ENCODE measurements at places on chromosomes 3 and 15.

DNA sequence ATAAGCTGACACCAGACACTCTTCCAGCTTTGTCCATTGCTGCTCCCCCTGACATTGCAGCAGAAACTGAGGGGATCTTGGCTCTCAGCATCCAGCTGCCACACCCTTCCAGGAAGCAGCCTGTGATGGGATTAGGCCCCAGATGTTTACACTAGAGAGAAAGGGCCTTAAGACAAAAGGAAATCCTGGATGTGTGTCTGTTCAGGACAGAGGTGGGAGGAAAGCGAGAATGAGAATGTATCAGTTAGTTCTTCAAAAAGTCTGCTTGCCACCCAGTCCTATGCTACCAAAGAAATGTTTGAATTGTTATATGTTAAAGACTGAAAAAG, 58.8 kb downstream of the HES1 start:
- DNase-seq = no peak

GRCh38 chr3:51777985-51778384, 1.1 kb downstream of the IQCF6 start:
- no peak for DNase-seq

DNA sequence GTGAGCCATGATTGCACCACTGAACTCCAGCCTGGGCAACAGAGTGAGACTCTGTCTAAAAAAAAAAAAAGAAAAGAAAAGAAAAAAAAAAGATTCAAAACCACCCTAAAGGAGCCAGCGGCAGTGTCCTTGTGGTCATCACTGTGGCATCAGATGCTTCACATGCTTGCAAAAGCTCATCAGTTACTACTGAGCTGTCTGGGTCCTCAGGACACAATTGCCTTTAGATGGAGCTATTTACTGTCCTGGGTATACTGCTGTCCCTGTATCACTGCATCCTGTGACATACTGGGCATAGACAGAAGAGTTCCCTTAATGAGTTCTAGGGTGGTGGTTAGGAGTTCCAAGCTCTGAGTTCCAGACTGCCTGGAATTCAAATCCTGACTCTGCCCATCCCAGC, 85.8 kb downstream of the LINGO1 start:
- no peak for DNase-seq

- DNase-seq = no peak
Observed at GRCh38 chr3:159455741-159456181, 532.9 kb upstream of the IL12A start.

DNA sequence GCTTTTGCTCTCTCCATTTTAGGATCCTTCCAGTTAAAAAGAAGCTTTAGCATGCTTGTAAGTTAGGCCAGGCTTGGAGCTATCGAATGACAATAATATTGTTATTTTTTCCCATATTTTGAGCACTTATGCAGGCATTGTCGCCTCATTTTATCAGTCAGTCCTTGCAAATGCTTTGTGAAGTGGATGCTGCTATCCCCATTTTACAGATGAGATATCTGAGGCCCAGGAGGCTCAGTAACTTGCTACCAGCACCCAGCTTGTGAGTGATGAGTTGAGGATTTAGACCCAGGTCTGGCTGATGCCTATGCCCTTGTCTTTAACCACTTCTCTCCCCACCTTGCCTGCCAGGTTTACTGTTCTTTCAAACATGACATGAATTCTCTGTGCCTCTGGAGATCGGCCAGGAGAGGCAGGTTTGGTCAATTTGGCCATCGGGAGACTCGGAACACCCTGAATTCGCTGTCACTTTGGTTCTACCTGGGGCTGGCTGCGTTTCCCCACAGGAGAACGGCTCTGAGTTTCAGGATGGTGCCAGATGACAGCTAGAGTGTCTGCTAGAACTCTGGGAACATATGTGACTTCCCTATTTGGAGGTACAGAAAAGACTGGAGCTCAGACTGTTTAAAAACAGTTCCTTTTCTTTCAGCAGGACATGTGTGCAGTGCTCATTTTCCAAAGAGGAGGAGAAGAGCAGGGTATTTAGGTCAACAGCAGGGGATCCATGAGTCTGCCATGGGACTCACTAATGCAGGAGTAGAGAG, 25.5 kb upstream of the ZNF710 start:
- no peak for DNase-seq

DNA sequence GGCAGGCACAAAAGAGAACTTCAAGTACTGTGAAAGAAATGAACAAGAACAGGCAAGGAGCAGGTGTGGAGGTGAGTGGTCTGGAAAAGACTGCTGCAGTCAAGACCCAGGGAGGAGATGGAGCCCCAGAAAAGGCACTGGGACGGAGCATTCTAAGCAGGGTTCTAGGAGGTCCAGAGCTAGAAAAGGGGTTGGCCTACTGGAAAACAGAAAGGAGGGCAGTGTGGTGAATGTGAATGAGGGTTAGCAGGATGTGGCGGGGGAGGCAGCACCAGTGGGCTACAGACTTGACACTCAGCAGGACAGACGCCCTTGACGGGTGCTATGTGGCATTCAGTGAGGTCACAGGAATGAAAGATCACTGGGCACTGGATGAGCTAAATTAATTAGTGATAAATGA, 75.7 kb downstream of the SENP2 start:
- no peak for DNase-seq

All from stimulated activated CD4-positive, alpha-beta T cell treated with anti-CD3 and anti-CD28 coated beads, Interleukin-12 subunit alpha, Interleukin-12 subunit beta, amount 100 ng/mL, for 4 hours (primary cell).